Right ventricle myocardium superior (tissue), 1 donor: ENCODE measurements at places on chromosomes 13 and 19.

GRCh38 chr13:46468570-46469463 lies 81.8 kb upstream of the RUBCNL start:
- DNase-seq, result no peak

- no peak for DNase-seq
Measured at GRCh38 chr13:95607366-95607765, 37.1 kb downstream of the DZIP1 start.

GRCh38 chr13:21124852-21125251 lies 51.5 kb downstream of the SKA3 start:
- DNase-seq, result no peak

GRCh38 chr13:42127047-42127446 lies 78.6 kb downstream of the DGKH start:
- no peak for DNase-seq

DNA sequence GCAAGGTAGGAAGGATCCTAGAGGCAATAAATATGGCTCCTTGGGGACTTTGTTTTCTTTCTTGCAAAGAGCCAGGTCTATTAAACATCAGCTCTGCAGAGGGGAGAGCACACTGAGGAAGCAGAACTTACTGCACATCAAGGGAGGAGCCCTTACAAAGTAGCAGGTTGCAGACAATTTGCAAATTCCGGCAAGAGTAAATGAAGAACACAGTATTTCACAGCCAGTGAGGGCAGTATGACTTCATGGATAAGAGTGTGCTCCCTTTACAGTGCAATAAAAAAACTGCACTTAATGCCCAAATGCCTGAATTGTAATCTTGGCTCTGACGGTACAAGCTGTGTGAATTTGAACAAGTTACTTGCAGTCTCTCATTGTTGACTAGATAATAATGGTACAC lies 75.5 kb downstream of the STARD13 start:
- DNase-seq, result no peak

- DNase-seq, result no peak
Measured at GRCh38 chr19:36916991-36917390, 859 bp downstream of the ZNF568 start.

DNA sequence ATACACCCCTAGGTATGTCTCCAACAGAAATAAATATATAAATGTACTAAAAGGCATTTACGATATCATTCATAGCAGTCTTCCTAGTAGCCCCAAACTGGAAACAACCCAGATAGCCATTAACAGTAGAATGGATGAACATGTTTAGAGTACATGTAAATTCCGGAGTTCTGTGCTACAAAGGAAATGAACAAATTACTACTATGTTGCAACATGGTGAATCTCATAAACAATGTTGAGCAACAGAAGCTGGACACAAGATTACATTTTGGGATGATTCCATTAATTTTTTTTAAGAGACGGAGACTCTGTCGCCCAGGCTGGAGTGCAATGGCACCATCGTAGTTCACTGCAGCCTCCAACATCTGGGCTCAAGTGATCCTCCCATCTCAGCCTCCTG lies 5.9 kb upstream of the SLC7A10 start:
- no peak for DNase-seq

- DNase-seq, result no peak
Measured at GRCh38 chr13:24625870-24626849, 54.0 kb upstream of the ATP12A start.

DNA sequence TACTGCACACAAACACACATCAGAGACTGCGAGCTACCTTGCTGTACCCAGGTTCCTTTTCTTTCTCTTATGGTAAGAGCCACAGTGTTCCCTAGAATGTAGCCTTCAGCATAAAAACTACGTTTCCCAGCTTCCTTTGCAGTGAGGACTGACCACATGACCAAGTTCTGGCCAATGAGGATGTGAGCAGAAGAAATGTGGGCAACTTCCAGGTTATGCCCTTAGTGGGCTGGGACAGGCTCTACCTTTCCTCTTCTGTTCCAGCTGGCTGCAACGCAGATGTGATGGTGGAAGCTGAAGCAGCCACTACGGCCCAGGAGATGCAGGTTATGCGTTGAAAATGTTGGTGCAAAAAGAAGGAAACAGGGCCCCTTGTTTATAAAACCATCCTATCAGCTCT lies 27.5 kb downstream of the VRK3 start:
- no peak for DNase-seq

DNA sequence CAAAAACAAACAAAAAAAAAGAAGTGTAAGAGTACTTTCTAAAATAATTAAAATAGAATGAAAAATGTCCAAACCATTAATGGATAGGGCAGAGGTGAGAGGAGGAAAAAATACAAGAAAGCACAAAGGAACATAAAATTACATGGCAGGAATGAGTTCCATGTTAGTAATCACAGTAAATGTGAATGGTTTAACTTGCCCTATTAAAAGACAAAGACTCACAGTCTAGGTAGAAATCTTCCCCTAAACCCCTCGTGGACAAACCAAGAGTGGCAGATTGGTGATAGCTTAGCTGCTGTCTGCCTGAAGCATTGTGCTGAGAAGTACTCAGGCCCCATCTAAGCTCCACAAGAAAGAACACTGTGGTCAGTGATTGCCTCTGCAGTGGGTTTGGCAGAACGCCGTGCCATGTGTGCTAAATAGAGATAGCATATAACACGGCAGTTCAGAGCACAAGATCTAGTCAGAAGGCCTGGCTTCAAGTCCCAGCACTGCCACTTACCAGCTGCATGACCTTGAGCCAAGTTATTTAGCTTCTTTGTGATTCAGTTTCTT lies 103.5 kb downstream of the DPF1 start:
- no peak for DNase-seq

DNA sequence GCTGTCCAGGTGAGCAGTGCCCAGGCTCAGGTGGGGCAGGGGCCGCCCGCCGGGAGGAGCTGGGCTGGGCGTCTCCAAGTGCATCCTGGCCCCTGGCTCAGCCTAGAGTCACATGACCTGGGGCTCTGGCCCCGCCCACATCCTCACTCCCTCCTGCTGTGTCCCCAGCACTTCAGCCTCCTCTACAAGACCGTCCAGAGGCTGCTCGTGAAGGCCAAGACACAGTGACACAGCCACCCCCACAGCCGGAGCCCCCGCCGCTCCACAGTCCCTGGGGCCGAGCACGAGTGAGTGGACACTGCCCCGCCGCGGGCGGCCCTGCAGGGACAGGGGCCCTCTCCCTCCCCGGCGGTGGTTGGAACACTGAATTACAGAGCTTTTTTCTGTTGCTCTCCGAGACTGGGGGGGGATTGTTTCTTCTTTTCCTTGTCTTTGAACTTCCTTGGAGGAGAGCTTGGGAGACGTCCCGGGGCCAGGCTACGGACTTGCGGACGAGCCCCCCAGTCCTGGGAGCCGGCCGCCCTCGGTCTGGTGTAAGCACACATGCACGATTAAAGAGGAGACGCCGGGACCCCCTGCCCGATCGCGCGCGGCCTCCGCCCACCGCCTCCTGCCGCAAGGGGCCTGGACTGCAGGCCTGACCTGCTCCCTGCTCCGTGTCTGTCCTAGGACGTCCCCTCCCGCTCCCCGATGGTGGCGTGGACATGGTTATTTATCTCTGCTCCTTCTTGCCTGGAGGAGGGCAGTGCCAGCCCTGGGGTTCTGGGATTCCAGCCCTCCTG lies 16.8 kb upstream of the CELF5 start:
- DNase-seq, result no peak

DNA sequence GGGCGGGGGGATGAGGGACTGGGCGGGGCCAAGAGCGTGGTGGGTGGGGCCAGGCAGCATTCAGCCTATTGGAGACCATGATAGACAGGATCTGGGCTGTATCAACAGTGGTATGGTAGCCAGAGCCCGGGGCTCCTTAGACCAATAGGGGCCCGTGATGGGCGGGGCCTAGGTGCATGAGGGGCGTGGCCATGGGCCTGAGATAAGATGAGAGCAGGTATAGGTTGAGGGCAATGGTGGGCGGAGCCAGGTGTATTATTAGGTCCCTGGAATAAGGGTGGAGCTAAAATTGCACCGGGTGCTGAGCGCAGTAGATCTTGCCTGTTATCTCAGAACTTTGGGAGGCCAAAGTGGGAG lies 5.3 kb downstream of the ABCA7 start:
- no peak for DNase-seq

- DNase-seq, result no peak
Measured at GRCh38 chr13:31111136-31111535, 50.6 kb downstream of the HSPH1 start.

GRCh38 chr13:101452519-101453485 lies at the start of gene ITGBL1:
ITGBL1 (plus strand) TSS chr13:101452675; CDS start chr13:101452834, 159 bp downstream.
- DNase-seq, result peak; percentile 66

GRCh38 chr13:97371486-97372109 lies 62.4 kb upstream of the RAP2A start:
- DNase-seq, result no peak

GRCh38 chr19:10353793-10354391 lies 14.5 kb upstream of the ICAM3 start:
- DNase-seq, result peak; percentile 90

GRCh38 chr13:28045861-28046260 lies 54.5 kb downstream of the FLT3 start:
- DNase-seq, result no peak

GRCh38 chr13:114151565-114152284 lies 19.3 kb upstream of the RASA3 start:
- DNase-seq, result no peak

GRCh38 chr13:52868190-52868589 lies 19.8 kb upstream of the PCDH8 start:
- no peak for DNase-seq

DNA sequence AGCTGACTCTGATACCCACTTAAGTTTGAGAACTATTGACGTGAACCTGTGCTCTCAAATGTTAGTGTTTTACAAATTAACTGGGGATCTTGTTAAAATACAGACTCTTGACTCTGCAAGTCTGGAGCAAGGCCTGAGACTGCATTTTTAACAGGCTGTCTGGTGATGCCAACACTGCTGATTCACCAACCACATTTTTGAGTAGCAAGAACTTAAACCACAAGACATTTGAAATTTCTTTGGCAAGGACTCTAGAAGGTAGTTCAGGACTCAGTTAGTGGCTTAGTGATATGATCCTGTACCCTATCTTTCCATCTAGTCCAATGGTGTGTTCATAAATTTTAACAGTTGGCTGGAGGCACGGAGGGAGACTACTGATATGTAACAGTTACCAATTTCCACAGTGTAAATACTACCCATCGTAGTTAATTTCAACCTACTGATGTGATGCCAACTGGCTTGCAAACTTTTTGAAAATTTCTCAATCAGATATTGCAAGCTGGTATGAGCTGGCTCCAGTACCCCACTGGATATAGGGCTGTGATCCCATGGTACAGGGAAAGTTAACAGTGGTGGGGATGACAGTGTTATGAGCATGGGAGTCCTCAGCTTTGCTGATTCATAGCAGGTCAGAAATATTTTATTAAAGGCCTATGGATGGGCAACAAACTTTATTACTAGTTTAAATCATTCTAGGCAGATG lies 255.1 kb downstream of the TBC1D4 start:
- DNase-seq, result no peak

- no peak for DNase-seq
Measured at GRCh38 chr19:13094106-13094504, 8.6 kb downstream of the LYL1 start.

DNA sequence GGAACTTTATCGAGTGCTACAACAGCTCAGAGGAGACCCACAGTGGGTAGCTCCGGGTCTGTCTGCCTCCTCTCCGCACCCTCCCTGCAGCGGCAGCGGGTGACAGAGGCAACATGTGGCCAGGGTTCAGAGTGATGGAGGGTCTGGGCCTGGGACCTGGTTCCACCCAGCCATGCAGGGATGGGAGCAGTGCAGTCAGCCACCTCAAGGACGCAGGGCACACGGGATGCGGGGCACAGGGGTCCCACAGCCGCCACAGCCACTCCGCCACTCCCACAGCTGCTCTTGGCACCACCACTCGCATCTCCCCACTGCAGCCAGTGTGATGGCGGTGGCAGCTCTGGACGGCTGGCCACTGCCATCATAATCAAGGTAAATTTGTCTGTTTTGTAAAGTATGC lies 892.9 kb downstream of the OLFM4 start:
- no peak for DNase-seq

DNA sequence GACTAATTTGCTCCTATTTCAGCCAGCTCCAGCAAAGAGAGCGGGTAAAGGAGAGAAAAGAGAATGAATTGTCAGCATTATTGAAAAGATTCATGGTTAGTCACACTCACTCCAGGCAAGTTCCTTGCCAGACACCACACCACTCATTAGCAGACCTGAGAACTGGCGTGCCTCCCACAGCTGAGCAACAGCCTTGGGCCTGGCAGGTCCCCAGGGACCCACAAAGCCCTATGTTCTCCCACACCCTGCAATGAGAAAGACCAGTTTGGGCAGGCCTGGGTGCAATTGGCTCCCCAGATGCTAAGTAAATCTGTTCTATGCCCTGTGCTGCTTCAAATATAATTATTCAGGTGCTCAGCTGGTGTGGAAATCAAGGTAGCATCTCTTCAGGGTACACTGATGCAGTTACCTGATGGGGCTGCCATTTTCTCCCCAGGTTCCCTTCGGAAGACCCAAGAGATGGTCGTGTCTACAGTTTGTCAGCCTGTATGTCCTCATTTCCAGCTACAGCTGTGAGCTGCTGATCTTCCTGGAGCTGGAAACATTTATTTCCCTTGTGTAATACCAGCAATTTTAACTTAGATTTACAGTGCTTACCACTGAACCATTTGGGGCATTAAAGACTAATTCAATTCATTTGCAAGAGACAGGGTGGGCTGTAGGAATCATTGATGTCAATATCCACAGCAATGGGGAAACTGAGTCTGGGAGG lies 405.0 kb downstream of the COG6 start:
- DNase-seq, result peak; percentile 50

DNA sequence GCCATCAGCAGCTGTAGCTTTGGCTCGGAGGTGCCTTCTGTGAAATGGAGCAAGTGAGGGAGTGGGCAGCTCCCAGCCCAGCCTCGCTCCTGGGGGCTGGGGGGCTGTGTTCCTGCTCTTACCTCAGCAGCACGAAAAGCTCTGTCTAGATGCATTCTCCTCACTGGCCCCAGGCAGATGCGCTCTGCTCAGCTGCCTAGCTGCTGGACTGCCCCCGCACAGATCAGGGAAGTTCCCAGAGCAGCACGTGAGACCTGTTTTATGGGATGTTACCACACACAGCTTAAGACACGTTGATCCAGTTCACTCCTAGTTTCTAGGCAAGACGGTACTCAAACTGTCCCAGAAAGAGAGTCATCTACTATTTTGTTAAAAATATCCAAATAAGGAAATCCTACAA lies 13.6 kb downstream of the LCP1 start:
- peak; percentile 48 for DNase-seq

- DNase-seq, result peak; percentile 73
Measured at GRCh38 chr13:108915634-108916512, 286.5 kb downstream of the MYO16 start.

GRCh38 chr19:40348961-40349507 lies 539 bp downstream of the PLD3 start:
- no peak for DNase-seq

GRCh38 chr13:54185101-54185500 lies 1156.5 kb downstream of the OLFM4 start:
- DNase-seq, result no peak

DNA sequence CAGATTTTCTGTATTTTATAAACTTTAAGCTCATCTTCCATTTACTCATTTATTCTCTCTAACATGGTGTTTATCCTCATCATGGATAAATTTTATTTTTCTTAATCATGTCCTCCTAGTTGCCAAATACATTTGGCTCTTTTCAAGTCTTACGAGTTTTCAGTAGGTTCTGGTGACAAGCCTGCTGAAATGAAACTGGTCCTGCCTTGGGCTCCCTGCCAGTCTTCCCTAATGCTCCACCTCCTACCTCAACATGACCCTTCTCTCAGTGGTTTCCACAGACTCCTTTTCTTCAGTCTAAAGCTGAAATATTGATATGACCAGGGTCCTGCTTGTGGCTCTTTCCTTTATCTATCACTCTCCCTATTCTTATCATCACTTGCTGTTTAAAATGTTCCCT lies 81.2 kb downstream of the TRPC4 start:
- DNase-seq, result no peak

- DNase-seq, result no peak
Measured at GRCh38 chr13:101492251-101492910, 39.9 kb downstream of the ITGBL1 start.
